ENCODE measurements at places on chromosomes 1 and 21.

DNA sequence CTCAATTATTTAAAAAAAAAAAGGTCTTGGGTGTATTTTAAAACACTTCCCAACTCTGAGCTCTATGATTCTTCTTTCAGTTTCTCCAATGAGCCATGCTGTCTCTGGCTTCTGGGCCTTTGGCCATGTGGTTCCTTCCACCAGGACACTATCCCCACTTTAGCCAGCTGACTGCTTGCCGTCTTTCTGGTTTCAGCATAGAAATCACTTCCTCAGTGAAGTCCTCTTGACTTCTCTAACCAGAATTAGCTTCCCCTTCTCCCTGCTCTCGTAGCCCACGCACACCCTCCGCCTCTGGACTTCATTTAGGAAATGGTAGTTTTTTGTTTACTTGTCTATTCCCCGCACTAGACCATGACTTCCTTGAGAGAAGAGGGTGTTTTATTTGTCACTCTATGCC lies 1.1 kb upstream of the DIO1 start:
- DNase-seq: no peak

DNA sequence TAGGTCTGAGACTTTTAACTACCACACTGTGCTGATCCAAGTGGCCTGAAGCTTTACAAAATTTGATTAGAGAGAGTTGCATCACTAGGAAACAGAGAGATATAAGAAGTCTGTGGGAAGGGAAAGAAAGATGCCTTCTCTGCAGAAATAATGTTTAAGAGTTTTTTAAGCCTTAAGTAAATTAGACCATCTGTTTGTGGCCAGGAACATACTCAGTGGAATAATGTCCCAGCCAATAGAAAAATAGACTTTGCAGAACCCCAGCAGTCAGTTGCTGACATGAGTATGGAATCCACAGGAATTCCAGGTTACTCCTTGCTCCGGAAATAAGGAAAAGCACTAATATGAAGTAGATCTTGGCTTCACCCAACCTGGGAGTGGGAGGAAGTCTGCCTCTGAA lies 144.8 kb downstream of the ST6GALNAC5 start:
- DNase-seq: no peak

DNA sequence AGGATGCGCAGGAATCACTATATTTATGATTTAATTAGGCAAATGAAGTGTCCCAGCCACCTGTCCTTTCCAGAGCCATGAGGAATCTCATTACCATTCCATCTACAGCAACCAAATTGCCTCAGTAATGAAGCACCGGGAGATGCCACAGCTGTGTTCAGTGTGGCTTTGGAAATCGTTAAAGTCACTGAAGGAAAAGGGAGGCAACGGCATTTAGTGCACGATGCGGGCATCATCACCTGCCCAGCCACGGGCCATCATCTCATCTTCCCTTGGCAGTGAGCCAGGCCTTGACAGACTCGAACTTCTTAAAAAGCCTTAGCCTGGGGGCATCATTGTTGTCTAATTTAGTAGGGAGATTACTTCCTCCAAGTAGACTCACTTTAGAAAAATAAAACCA lies 67.8 kb downstream of the CNIH3 start:
- no peak for DNase-seq

DNA sequence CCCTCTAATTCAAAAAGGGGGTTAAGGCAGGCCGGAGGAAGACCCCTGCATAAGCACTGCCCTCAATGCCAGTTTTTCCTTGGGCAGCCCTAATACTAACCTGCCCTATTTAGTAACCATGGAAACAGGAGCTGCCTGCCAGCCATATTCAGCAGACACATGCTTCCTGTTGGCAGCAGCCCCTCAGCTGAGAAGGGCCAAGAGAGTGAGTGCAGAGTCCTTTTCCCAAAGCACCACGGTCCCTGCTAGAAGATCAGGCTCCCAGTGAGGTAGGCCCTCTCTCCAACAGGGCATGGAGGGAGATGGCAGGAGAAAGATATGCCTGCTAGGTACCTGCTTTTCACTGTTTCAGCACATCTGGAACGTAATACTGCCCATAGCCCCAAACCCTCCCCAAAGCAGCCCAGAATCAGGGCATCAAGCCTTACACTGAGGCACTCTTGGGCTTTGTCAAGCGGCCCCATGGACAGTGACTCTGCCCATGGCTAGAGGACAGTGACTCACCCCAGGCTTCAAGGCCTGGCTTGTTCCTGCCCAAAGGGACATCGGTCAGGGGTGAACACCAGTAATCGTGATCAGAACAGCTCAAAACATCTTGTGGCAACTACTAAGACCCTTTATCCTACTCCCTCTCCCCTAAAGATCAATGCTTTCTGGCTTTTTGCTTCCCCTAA lies 64.5 kb downstream of the BCAR3 start:
- DNase-seq: no peak

DNA sequence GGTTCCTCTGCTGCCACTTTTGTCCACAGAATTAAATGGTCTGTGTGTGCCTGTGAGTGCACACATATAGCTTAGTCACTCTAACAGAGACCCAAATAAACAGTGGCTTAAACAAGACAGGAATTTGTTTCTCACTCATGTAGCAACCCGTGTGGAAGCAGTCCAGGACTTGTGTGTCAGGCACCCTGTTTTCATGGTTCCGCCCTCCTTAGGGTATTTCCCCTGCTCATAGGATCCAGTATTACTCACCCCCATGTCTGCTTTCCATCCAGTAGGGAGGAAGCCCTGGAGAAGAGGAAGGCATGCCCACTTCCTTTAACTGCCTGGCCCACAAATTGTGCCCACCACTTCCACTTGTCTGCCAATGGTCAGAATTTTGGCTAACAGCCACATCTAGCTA lies 41.3 kb upstream of the TACSTD2 start:
- no peak for DNase-seq

GRCh38 chr1:54777011-54777410 lies 12.7 kb upstream of the PARS2 start:
- DNase-seq: no peak

GRCh38 chr1:217348960-217349664 lies 281.8 kb downstream of the GPATCH2 start:
- no peak for DNase-seq

DNA sequence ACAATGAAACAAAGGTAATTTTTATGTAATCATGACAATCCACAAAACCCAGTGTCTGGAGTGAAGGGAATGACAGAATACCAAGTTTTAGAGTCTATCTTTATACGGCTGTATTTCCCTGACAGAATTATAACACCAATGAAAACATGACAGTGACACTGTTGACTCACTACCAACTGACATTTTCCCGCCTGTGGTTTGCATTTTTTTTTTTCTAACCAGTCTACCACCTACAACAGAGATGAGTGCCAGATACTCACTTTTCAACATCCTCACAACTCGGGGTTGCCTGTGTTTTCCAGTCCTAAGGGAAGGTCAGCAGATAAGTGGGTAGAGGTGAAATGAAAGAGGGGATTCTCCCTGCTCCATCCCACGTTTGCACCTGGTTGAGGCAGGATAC lies 118.9 kb downstream of the KCNJ6 start:
- DNase-seq: no peak

- no peak for DNase-seq
Observed at GRCh38 chr1:176559474-176559873, 96.5 kb downstream of the PAPPA2 start.

- no peak for DNase-seq
Observed at GRCh38 chr1:244046907-244047611, 4.0 kb upstream of the ZBTB18 start.

- no peak for DNase-seq
Observed at GRCh38 chr1:230696722-230697437, 17.0 kb downstream of the AGT start.

DNA sequence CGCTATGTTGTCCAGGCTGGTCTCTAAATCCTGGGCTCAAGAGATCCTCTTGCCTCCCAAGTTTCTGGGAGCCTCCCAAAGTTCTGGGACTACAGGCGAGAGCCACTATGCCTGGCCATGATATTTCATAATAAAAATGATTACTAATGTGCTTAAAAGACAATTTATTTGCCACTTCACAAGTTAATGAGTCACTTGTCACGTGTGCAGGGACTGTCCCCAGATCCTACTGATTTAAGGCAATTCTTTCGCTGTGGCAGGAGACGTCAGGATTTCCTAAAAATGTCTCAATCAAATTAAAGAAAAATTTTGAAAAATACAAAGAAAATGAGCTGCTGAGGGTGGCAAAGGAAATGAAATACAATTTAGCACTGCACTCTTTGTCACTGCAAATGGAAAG lies 43.5 kb downstream of the B3GALNT2 start:
- no peak for DNase-seq

DNA sequence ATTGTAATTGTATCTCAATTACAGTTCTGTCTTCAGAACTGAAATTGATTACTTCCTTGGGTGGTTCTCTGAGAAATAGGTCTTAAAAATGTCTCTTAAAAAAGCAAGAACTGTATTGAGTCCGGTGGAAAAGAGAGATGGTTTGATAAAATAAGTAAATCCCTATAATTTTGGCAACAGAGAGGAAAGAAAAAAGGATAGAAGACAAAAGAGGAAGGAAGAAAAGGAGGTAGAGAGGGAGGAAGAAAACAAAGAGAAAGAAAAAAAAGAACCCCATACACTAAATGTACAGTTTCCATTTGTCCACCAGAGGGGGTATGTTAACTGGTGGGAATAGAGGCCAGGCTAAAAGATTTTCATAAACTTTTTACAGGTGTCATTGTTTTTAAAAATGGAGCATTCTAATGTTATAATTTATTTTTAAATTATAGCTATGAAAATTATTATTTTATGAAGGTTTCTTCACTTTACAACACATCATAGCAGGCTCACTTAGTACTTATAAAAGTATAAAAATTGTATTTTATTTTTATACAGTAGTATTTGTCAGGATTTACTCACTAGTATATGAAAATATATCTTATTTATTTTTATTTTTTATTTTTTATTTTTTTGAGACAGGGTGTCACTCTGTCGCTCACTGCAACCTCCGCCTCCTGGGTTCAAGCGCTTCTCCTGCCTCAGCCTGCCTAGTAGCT lies 2.1 kb upstream of the UBE2T start:
- no peak for DNase-seq

- no peak for DNase-seq
Observed at GRCh38 chr1:208614610-208615009, 370.4 kb upstream of the PLXNA2 start.

GRCh38 chr1:22349362-22350043 lies 102.1 kb upstream of the ZBTB40 start:
- DNase-seq: no peak

DNA sequence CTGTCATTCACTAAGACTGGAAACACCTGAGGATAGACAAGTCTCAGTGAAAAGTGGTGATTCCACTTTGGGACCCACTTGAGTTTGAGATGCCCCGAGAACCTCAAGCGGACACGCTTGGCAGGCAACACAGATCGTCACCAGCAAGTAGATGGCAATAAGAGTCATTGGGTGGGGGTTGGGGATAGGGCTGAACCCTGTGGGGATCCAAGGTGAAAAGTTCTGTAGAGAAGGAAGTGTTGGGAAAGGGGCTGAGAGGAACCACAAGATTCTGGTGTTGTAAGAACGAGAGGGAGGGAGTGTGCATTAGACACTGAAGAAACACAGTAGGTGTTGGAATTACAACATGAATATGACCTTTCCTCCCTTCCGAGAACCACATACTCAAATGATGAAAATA lies 45.4 kb upstream of the TDRD10 start:
- no peak for DNase-seq

All from activated naive CD4-positive, alpha-beta T cell (primary cell).